Activated gamma-delta T cell (primary cell): ENCODE measurements at places on chromosomes 3 and 15.

DNA sequence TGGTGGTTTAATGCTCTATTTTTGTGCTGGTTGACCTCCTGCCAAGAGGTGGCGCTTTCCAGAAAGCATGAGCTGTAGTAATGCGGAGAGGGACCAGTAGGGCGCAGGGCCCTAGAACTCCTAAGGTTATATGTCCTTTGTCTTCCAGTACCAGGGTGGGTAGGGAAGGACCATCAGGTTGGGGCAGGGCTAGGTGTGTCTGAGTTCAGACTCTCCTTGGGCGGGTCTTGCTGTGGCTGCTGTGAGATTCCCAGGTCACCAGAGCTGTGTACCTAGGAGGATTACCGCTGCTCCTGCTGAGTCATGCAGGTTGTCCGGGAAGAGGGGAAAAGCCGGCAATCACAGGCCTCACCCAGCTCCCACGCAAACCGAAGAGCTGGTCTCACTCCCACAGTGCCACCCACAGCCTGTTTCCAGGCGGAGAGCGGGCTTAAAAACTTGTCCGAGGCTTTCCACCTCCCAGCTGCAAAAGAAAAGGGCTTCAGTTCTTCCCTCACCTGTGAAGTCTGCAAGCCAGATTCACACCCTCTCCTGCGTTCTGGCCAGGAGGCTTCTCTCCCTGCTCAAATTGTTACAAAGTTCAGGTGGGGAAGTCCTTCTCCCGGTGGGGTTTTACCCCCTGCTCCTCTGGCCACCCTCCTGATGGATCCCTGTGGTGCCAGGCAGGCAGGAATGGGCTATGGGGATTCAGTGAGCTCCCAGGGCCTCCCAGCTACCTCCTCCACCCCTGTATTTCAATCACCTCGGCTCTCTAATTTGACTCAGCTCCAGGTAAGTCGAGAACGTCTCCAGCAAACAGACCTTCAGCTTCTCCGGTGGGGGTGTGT is 37.7 kb upstream of the BCHE start:
- no peak for DNase-seq

DNA sequence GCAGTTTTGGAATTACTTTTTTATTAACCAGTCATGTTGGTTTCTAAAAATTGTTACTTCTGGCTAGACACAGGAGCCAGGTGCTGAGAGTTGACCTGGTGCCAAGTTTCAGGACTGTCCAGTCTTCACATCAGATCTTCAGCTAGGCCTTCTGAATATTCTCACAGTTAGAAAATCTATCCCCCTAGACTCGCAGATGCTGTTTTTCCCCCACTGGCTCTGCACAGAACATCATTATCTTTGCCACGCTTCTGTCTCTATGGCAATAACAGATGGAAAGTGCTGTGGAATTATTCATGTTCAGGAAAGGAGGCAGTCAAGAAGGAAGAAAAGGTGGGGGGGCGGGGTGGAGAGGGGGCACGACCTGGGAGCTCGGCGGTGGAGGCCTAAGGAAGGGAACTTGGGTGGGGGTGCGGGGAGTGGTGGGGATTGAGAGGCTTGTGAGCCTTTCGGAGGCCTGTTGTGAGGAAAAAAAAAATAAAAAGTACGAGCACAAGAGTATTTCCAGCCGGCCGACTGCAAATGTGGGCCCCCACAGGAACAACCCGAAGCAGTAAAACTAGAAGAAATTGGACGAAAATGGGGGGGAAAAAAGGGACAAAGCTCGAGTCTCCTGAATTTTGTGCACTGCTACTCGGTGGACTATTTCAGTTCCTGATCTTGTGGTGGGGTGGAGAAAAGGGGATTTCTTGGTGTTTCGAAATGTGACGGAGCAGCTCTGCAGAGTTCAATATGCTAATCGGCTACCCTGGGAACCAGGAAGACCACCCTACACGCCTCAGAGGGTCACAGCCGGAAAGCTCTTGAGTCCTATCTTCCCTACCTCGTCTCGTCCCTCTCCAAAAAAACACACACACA is 1.5 kb upstream of the SKIL start:
- DNase-seq = peak; percentile 5

DNA sequence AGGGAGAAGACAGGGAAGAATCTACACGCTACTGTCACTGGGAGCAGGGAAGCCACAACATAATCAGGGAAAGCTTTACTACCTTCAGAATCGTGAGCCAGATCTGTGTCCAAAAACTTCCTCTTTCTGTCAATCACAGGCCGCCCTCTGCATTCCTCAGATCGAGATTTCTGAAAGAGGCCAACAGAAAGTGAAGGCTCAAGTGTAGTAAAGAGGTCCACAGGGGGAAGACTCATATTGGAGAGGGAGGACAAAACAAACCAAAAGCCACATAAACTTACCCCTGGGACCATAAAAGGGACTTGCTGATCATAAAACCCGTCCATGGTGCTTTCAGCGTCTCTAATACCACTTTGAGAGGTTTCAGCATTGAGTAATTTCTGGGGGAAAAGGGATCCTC is 3.3 kb downstream of the ETV5 start:
- no peak for DNase-seq

DNA sequence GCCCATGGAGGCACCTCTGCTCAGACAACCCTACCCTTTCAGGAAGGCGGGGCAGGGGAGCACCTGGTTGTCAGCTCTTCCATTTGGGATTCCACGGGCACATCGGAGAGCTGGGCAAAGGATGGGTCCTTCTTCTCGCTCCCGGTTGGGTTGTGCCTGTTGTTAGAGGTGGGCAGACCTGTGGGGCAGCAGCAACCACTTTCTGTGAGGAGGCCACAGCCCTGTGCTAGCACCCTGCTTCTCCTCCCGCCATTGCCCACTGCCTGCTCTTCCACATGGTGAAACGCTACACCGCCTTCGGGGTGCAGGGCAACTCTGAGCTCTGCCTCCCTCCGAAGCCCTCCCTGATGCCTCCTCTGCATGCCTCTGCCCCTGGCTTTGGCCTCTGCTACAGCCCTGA is 7.0 kb upstream of the HHATL start:
- DNase-seq = no peak

DNA sequence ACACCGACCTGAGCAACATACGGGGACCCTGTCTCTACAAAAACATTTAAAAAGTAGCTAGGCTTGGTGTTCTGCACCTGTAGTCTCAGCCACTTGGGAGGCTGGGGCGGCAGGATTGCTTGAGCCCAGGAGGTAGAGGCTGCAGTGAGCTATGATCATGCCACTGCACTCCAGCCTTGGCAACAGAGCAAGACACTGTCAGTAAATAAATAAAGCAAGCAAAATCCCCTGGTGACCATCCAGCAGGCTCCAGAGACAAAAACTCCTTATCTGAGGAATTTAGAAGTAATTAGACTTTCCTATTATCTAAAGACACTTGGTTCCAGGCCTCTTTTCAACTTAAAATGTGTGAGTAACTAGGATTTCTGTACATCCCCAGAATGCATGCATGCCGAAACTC is 29.5 kb upstream of the ZNF774 start:
- DNase-seq = no peak

DNA sequence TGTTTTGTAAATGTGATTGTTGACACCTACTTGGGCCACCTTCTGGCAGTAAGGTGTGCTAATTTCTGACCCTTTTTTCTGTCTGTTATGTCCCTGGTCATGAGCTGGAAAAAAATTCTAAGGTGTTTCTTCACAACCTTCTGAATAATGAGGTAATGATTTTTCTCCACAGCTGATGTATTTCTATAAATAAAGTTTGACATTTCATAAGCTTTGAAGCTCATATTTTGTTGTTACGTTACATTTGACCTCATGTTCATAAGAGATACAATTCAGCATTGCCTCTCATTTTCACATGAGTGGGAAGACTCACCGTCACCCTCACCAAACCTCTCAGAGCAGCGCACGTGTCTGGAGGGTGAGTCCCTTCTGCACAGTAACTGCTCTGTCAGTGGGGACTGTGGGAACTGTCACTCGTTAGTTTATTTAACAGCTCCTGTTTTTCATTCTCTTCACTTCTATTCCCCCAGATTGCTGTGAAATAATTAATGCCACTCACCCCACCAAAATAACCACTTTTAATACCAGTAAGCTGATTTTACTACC is 140.9 kb downstream of the PLCL2 start:
- no peak for DNase-seq

GRCh38 chr3:145411605-145412004 is 749.4 kb downstream of the PLOD2 start:
- DNase-seq = no peak

DNA sequence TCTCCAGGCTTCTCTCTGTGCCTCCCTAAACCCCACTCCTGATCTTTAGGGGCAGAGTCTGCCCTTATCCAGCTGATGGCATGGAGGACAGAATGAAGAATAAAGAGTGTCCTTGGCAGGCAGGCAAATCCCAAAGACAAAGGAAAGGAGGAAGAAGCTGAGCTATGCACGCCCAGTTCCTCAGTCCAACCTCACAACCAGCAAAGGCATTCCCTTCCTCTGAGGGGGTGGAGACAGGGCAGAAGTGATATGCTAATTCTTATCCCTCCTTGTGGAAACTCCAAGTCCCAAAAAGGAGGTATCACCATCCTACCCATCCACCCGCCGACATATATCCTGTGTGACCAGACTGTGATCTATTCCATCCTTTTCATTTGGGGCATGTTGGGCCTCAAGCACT is 10.5 kb upstream of the CCDC54 start:
- no peak for DNase-seq

DNA sequence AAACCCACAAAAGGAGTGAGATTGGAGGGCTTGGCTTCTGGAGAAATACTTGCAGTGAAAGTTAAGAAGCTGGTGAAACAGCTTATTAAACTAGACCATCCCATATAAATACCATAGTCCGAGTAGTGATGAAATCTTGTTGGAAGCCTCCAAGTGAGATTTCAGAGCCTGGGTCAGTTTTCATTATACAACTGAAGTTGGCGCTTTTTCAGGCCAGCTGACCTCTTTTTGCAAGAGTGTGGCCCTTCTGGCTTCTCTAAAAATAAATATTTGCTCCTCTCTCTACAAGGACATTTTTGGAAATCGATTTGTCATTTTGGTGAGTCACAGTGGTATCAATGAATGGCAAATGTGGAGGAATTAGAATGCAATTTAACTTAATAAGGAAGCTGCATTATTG is 51.2 kb upstream of the THRB start:
- no peak for DNase-seq

DNA sequence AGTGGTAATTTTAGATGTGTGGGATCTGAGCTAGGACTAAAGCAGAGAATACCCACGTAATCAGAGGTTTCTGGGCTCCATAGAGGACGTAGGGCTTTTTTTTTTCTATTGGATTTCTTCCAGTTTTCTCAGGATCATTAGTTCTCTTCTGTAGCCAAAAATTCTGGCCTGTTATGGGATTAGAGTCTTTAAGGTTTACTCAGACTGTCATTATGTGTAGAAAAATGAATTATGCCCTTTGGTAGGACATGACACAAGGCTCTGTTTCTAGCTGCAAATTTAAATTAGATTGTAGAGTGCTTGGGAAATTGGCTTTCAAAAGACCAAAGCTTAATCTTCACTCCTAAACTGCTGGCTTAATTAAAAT is 1.9 kb downstream of the SETD5 start:
- DNase-seq = no peak

- DNase-seq = no peak
Observed at GRCh38 chr15:52496776-52497470, 31.8 kb downstream of the MYO5A start.

DNA sequence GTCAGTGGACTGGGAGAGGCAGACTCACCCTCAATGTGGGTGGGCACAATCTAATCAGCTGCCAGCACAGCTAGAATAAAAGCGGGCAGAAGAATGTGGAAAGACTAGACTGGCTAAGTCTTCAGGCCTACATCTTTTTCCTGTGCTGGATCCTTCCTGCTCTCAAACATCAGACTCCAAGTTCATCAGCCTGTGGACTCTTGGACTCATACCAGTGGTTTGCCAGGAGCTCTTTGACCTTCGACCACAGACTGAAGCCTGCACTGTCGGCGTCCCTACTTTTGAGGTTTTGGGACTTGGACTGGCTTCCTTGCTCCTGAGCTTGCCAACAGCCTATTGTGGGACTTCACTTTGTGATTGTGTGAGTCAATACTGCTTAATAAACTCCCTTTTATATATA is 68.0 kb downstream of the CNTN3 start:
- DNase-seq = no peak

- no peak for DNase-seq
Observed at GRCh38 chr3:47121409-47121808, 42.5 kb downstream of the SETD2 start.

GRCh38 chr3:19190602-19191001 is 42.3 kb downstream of the KCNH8 start:
- DNase-seq = no peak

DNA sequence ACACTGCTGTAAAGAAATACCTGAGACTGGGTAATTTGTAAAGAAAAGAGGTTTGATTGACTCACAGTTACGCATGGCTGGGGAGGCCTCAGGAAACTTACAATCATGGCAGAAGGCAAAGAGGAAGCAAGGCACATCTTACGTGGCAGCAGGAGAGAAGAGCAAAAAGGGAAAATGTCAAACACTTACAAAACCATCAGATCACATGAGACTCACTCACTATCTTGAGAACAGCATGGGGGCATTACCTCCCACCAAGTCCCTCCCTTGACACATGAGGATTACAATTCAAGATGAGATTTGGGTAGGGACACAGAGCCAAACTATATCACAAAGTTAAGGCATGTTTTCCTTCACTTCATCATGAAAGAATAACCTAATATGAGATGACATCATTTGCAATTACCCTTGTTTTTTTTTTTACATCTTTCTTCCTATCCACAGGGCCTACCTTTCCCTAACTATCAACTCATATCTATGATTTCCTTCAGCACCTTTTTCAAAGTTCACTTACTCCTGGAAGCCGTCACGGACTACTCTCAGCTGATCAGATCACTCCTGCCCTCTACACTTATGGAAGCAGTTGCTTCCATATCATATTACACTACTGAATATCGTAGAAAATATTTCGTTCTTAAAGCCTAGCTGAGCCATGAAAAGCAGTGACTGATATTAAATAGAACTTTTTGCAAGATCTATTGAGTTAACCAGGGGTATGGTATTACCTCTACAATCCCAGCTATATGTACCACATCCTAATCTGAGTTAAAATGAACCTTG is 25.5 kb upstream of the ATP8B4 start:
- DNase-seq = no peak

- no peak for DNase-seq
Observed at GRCh38 chr3:82392203-82392775, 630.8 kb upstream of the GBE1 start.

- DNase-seq = no peak
Observed at GRCh38 chr3:60675424-60675823, 575.8 kb downstream of the FHIT start.

DNA sequence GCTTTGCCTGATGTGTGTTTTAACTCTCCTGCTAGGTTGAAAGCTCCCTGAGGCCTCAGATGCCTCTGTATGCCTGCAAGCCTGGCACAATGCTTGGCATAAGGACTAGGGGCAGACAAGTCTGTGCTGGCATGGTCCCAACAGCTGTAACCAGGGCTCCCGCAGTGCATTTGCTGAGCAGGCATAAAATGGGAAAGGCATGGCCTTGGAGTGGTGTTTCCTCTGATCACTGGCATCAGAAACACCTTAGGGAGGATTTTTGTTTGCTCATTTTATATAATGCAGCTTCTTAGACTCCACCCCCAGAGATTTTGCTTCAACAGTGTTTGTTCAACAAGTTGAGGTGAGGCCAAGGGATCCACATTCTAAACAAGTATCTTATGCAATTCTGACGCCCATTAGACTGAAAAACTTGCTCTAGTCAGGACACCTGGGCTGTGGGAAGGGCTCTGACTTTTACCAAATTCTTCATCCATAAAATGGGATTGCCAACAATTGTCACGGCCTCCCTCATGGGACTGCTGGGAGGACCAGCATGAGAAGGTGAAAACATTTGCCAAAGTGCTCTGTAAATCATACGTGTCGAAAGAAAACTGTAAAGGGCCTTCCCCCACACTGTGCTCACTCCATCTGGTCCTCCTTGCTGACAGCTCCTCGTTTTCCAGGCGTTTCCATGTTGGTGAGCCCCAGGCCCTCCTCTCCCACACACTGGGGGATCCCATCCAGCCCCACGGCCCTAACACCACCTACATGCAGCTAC is 43.1 kb downstream of the STARD5 start:
- DNase-seq = no peak
